ENCODE measurements at places on chromosomes 5 and 9.

DNA sequence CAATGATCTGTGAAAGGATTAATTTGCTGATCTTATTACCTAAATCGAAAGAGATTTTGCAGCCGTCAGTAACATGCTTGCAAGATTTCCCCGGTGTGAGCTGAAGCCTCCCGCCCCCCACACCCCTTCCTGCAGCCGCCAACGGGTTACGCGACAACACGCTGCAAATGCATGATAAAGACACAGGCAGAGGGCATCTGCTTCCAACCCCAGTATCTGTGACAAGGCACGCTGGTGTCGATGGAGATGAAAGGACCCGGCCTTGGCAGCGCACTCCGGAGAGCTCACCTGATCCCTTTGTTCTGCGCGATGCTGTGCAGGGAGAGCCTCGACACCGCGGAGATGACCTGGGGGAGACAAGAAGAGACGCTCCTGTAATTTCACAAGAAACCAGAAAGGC, 122.9 kb upstream of the SARDH start:
- DNase-seq: no peak

- no peak for DNase-seq
These were observed 25.2 kb downstream of the CCL28 start for GRCh38 chr5:43386960-43387362.

DNA sequence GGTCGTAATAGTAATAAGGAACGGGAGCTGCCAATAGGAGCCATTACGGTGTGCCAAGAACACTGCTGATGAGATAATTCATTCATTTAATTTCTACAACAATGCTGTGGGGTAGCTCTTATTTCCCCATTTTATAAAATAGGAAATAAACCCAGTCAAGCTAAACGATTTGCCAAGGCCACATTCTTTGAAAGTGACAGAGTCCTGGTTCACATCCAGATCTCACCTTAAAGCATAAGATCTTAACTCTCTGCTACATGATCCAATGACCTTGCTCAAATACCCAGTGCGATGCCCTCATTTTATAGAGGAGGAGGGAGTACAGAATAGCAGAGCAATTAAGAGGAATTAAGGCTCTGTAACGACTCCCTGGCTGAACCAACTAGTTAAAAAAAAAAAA, 5.0 kb downstream of the PDE6A start:
- no peak for DNase-seq

- peak; percentile 12 for DNase-seq
These were observed 138.7 kb downstream of the RAPGEF6 start for GRCh38 chr5:131496400-131496713.

DNA sequence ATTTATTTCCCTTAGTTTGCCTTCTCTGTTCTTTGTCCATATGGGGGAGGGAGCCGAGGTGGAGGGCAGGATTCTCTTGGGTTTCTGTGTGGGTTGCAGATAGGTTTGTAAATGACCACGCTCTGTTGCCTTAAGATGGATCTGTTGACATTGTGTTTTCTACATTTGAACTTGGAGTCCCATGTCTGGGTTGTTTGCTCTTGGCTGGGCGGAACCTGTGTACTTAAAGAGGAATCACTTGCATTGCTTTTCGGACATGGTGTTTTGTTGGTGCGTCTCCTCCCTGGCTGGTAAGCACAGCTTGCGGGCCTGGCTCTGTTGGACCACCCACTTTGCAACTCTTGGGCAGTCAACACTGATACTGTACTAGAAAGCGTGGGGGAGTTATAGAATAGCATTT, 45.9 kb downstream of the EHMT1 start:
- no peak for DNase-seq

DNA sequence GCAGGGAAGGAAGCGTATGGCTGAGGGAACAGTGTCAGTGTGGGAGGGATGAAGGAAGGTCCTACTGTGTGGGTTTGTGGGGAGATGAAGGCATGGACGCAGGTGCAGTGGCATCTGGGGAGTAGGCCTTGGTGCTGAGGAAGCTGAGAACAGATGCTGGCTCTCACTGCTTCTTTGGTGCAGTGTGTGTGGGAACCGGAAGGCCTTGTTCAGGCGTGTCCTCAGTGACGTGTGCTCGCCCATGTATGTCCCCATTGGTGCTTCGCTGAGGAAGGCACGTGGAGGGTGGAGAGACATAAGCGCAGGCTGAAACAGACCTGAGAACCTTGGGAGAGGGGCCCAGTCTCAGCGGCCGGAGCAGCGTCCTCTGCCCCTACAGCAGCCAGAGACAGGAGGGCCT, 18.7 kb downstream of the ADAMTS13 start:
- peak; percentile 72 for DNase-seq

DNA sequence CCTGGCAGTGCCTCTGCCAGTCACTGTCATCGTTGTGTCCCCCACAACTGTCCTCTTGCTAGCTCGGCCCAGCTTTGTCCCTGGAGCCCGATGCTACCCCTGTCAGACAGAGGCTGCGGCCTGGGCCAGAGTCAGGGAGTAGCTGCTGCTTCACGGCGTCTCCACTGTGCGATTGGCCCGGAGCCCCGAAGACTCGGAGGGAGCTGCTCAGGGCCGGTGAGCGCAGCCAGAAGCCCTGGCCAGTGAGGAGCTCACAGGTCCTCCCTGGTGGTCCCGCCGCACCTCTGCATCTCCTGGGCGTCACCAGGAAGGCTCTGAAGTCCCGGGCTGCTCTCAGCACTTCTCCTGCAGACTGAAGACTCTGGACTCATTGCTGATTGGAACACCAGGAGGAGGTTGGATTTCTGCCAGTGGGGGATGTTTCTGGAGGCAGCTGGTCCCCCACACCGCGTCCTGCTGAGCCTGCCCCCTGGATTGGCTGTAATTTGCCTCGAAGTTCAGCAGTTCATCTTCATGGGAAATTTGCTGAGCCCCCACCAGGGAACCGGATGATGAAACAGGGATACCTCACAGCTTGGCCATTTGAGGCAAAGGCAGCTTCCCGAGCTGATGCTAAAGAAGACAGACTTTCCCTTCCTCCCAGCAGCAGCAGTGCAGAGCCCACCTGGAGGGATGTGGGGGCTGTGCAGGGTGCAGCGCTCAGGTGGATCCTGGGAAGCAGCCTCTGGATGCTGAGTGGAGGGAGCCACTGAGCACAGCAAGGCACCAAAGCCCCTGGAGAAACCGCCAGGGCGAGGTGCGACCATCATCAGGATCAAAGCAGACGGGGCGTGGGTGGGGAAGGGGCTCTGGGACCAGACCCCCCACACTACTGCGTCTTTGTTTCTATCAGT, 45.6 kb downstream of the USP20 start:
- DNase-seq: no peak

GRCh38 chr5:93890657-93891056, 149.3 kb upstream of the POU5F2 start:
- no peak for DNase-seq

GRCh38 chr9:98530806-98531386, 177.8 kb downstream of the GABBR2 start:
- DNase-seq: no peak

DNA sequence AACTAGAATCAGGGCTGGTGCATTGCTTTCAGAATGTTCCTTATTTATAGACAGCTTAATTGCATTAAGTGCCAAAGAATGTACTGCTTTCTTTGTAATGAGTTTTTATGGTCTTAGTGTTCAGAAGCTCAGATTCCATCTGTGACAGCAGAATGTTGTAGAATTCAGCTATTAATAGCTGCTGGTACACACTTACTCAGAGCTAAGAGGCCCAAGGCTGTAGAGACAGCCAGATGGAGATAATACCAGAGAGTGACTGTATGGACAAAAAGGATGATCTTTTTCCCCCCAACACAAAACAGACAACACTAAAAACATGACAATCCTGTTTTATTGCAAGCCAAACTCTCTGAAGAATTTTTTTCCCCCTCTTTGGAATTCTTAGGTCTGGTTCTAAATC, 50.2 kb downstream of the PPP2R2B start:
- no peak for DNase-seq

DNA sequence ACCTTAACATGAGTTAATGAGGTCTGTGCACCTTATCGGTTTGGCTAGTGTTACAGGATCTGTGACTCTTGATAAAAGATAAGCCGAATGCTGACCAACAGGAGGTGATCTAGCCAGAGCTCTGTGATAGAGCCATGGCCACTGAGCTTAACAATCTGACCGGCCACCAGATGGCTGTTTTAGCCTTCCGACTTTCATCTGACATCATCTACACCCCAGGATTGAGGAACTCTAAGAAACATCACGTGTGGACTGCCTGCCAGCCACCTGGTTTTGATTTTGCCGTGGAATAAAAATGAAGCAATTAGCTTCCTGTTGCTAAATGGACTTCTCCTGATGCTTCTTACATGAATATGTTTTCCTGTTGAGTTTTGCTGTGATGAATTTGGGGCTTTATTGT, 281.3 kb downstream of the CEMIP2 start:
- no peak for DNase-seq

DNA sequence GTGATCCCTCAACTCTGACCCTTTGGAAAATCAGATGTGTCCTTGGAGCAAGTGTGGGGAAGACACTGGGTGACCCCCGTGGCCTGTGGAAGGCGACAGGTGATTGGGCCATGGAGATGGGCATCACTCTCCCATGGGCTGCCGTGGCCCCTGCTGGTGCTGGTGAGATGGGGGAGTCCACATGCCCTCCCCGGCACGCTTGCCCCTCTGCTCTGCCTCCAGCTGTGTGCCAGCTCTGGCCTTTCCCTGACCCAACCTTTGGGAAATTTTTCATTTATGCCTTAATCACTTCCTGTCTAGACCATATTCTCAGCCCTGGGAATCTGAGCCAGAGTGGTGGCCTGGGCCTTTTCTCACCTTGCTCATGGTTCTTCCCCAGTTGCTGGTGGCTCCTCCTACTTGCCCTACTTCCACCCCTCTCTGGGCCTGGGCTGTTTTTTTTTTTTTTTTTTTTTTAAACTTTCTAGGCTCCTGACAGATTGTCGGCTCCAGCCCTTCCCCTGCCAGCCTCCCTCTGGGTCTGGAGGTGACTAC, 56.6 kb downstream of the RGS3 start:
- DNase-seq: peak; percentile 77

GRCh38 chr5:139708877-139709581, 60.9 kb downstream of the CXXC5 start:
- DNase-seq: peak; percentile 10

- DNase-seq: no peak
These were observed 612.9 kb downstream of the BNC2 start for GRCh38 chr9:16257604-16258003.

- DNase-seq: no peak
These were observed 74.4 kb upstream of the SHISAL2B start for GRCh38 chr5:64615895-64616294.

- peak; percentile 10 for DNase-seq
These were observed 86.9 kb downstream of the GNAQ start for GRCh38 chr9:77944556-77945243.

- DNase-seq: no peak
These were observed 41.2 kb upstream of the TRIO start for GRCh38 chr5:14101922-14102321.

- DNase-seq: no peak
These were observed 10.8 kb downstream of the BTNL8 start for GRCh38 chr5:180909782-180910181.

GRCh38 chr5:21195145-21195544, 1207.1 kb upstream of the CDH18 start:
- DNase-seq: no peak

DNA sequence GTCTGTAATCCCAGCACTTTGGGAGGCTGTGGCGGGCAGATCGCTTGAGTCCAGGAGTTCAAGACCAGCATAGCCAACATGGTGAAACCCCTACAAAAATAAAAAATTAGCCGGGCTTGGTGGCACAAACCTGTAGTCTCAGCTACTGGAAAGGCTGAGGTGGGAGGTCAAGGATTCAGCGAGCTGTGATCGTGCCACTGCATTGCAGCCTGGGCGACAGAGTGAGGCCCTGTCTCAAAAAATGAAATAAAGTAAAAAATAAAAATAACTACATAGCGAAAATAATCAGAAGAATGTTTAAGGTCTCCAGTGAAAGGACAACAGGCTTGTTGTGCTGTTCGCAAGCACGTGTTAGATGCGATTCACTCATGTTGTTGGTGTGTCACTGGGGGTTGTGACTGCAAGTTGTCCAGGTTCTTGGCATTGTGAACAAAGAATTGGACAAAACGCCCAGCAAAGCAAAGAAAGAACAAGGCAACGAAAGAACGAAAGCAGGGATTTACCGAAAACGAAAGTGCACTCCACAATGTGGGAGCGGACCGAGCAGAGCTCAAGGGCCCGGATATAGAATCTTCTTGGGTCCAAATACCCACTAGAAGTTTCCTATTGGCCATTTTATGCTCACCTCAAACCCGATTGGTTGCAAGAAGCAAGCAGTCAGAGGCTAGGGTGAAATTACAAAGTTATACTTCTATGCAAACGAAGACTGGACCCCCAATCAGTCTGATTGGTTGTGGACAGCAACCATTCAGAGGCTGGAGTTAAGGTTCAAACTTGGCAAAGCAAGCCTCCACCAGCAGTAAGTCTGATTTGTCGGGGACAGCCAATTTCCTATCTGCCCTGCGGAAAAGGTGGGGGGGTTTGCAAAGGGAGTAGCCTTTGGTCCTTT, 844 bp upstream of the MCCC2 start:
- peak; percentile 43 for DNase-seq

DNA sequence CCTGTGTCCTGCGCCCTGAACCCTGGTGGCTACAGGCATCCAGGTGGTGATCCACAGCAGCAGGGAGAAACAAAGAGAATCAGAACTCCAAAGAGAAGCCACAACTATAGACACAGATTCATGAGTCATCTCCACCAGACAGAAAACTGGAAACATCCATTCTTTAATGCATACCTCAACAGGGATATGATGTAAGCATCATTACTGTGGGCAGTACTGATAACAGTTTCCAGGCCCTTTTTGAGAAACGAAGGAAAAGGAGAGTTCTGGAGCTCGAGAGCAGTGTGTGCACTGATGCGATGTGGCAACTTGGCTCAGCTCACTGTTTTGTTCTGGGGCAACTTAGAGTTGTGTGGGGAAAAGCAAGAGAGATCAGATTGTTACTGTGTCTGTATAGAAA, 215.6 kb upstream of the ADAMTS16 start:
- no peak for DNase-seq

GRCh38 chr9:119003201-119003611, 366.0 kb downstream of the BRINP1 start:
- no peak for DNase-seq

DNA sequence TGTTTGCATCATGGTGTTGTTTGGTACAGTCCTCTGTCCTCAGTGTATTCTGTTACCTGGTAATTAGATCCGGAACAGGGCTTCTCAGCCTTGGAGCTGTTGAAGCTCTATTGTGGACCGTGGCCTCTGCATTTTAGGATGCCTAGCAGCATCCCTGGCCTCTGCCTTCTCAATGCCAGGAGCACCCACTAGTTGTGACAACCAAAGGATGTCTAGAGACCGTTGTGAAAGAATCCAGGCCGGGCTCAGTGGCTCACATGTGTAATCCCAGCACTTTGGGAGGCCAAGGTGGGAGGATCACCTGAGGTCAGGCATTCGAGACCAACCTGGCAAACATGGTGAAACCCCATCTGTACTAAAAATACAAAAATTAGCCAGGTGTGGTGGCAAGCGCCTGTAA, 159.6 kb downstream of the CACNA1B start:
- DNase-seq: no peak

- no peak for DNase-seq
These were observed 24.9 kb upstream of the ADRA1B start for GRCh38 chr5:159891371-159891770.

GRCh38 chr5:95895251-95895650, 66.4 kb downstream of the ELL2 start:
- no peak for DNase-seq

Data from CD4-positive, alpha-beta T cell treated with Interleukin-1 beta for 1 hour (primary cell).